ENCODE measurements at places on chromosomes 13 and 19.

DNA sequence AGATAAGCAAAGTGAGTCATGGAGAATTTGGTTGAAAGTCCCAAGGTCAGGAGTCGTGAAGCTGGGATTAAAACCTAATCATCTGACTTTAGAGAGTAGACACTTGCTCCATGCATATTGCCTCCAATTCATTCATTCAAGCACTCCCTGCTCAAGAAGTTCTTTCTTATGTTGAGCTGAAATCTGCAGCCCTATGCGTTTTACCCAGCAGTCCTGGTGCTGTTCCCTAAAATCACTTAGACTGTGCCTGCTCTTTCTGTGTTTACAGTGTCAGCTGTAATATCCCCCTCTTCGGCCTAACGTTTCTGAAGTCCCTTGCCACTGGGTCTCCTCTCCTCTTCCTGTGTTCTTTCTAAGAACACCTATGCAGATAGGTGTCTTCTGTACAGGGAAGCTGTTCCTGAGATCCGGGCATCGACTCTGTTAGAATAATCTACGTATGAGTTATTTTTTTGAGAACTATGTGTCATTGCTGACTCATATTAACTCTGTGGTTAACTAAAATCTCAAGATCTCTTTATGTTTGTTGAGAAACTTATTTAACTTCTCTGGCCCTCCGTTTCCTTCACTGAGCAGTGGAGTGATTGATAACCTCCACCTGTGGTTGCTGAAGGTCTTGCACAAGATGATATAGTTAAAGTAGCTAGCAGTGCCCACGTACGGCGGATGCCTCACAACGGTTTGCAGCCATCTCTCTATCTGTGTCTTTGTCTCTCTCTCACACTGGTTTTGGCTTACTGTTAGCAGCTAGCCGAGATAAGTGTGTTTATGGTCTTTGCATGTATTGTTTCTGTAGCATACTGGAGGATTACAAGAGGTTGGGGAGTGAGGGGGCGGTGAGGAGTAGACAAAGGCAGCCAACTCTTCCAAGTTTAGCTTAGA, 4.7 kb downstream of the ALOX5AP start:
- no peak for DNase-seq

- no peak for DNase-seq
Observed at GRCh38 chr13:63299866-63300394, 1884.3 kb upstream of the PCDH20 start.

DNA sequence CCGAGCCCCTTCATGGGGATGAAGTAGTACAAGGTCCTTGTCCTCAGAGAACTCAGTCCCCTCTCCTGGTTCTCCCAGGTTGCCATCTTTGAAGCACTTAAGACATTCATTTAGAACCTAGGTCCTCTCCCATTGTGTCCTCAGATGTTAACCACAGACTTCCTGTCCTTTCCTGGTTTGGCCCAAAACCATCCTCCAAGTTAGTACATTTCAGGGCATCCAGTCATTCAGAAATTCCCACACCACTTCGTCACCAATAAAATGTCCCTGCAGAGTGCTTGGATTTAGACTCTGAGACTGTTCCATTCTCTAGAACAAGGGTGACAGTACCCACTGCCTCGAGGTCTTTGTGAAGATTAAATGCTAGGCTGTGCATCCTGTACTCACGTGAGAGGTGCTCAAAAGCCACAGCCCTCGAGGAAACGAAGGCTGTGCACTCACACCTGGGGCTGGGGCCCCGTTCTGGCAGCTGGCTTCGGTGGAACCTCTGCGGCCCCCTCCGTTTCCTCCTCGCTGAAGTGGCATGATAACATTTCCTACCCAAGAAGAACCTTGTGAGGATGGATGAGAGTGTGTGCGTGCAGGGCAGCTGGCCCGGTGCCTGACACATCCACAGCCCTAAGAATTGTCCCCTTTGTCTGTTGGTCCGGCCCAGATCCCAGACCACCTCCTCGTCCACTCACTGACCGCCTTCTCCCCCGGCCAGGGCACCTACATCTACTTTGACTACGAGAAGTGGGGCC, 4.7 kb downstream of the LENG1 start:
- no peak for DNase-seq

DNA sequence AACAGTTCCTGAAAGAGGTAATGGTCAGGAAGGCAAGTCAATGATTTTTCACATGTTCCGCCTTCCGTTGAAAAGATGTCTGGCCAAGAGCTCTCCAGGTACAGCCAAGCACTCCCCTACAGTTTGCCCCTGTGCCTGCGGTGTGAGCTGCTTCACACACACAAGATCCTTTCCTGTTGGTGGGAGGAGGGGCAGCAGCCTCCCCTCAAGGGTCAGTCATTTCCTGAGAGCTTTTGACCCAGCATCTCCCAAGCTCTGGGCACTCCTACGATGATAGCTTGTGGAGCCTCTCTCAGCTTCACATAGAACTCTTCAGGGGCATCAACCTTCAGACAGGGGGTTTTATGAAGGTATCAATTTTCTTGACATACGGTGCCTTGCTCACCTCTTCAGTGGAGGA, 86.9 kb downstream of the DOCK9 start:
- no peak for DNase-seq

GRCh38 chr19:6273701-6274601, 5.8 kb downstream of the MLLT1 start:
- DNase-seq = peak; percentile 30

DNA sequence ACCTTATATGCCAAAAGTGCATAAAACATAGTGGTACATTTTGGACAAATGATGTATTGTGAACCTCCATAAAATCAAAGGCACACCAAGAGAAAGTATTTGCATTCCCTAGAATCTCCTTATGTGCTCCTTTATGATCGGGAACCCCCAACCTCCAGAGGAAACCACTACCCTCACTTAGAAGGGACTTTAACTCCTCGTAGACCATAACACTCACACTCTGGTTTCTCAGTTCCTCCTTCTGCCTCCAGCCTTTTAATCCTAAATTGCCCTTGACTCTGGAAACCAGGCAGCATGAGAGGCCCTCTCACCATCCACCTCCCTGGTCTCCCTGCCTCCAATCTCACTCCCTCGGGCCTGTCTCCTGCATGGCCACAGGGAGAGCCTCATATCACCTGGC, 9.8 kb upstream of the KCNN4 start:
- no peak for DNase-seq

DNA sequence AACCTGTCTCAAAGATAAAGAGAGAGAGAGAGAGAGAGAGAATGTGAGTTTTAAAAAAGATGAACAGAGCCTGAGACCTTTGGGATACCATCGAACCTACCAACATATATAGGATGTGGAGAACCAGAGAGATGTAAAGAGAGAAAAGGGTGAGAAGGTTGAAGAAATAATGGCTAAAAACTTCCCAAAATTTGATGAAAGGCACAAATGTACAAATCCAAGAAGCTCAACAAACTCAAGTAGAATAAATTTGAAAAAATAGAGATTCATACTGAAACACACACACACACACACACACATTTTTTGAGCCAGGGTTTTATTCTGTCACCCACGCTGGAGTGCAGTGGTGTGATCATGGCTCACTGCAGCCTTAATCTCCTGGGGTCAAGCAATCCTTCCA, 16.3 kb downstream of the ZNF558 start:
- no peak for DNase-seq

GRCh38 chr13:20192836-20193161, at the start of gene GJB2:
Gene GJB2 (minus strand): TSS chr13:20192938. CDS start chr13:20189581, 3,357 bp downstream.
- DNase-seq = no peak

DNA sequence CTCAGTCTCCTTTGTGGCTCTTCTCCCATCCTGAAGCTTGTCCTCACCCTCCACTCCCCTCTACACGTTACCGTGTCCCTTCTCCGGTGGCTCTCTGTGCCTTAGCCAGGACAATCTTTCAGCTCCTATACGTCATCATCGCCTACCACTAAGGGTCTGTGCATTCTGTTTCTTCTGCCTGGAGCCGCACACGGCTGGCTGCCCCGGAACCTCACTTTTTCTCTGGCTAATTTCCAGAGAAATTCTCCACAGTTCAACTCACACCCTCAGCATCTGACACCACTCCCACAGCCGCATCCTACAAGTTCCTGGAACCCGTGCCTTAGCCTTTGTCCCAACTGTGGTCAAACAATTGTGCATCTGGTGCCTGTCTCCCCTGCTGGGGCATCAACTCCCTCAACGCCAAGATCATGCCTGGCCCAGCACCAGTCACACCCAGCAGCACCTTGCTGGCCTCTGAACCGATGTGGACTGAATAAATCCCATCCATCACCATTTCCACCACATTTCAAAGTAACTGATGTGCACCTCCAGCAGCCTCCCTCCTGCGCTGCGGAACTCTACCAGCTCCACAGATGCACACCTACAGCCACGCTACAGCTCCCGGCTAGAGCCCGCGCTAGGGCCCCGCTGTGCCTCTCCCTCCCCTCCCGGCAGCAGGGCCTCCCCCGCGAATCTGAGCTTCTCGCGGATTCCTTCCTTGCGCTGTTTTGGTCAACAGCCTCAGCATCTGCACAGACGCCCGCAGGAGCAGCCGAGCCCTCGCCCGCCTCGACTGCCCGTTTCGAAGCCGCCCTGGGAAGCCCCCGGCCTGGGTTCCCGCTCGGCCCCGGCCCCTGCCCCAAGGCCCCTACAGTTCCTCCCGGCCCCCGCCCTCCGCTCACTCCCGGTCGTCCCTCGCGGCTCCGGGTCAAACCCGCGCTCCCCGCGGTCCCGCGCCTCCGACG, 689 bp downstream of the DCUN1D2 start:
- no peak for DNase-seq

DNA sequence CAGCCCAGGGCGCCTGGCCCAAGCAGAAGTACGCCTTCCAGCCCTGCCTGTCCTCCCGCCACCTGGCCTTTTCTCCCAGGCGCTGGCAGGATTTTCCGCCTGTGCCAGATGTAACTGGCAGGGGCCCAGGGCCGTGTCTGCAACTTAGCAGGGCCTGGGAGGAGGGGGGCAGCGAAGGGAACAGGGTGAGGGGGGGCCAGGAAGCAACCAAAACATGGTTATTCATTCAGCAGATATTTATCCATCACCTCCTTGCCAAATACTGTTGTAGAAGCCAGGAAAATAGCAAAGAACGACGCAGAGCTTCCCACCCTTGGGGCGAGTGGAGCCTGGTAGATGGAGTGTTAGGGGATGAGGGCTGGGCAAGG, 5.6 kb downstream of the TLE6 start:
- DNase-seq = peak; percentile 44

DNA sequence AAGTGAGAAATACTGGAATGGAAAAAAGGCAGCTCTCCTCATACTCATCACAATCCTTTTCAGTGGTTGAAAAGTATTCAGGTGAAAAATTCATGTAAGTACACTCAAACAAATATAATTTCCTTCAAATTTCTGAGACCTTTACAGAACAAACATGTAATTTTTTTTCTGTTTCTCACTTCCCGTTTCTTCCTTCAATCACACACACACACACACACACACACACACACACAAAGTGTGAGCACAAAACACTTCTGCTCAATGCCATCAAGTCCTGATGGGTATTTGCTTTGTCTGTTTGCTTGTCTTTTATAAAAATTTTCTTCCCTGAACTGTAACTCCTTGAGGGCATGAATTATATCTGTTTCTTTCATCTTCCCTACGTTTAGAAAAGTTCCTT, 110.6 kb downstream of the LIG4 start:
- DNase-seq = no peak

DNA sequence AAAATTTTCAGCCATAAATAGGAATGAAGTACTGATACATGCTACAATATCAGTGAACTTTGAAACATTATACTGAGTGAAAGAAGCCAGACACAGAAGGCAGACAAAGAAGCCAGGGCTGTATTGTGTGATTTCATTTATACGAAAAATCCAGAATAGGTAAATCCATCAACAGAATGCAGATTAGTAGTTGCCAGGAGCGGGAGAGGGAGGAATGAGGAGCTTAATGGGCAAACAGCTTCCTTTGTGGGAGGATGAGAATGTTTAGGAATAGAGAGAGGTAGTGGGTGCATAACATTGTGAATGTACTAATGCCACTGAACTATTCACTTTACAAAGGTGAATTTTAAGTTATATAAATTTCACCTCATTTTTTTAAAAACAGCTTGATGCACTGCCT, 103.3 kb upstream of the SERTM1 start:
- no peak for DNase-seq

DNA sequence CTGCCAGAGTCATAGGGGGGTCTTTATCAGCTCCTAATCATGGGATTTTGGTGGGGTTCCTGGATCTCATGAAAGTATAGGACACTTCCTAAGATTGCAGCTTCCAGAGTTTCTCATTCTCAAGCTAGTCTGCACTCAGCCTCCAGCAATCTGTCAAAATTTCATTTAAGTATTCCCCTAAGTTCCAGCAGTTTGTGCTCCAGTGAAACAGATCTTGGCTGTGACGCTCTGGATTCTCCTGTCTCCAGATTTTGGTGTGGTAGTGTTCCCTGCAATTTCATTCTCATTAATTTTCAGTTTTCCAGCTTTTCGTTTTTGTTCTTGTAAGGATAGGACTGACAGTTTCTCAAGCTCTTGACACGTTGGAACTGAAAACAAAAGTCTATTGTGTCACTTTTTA, 908.9 kb upstream of the MIR17HG start:
- no peak for DNase-seq

DNA sequence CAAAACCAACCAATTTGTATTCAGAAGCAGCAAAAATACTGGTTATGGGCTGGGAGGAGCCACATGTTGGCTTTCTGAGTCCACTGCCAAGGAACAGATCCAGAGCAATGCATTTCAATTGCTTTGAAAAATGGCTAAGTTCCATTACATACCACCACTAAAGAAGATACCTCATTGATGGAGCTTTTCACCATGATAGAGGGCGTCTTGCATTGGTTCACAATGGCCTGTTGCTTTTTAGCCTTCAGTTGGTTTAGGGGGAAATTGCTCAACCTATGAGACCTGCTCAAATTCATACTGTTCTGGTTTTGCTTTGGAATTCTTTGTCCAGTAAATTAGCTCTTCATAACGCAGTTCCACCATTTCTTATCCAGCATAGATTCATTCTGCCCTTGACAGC, 21.2 kb upstream of the CPB2 start:
- DNase-seq = no peak

GRCh38 chr19:35353635-35354034, 4.6 kb upstream of the FFAR3 start:
- DNase-seq = no peak

- no peak for DNase-seq
Observed at GRCh38 chr19:48633148-48634035, 3.8 kb downstream of the DBP start.

- no peak for DNase-seq
Observed at GRCh38 chr19:28990522-28990921, 222.4 kb downstream of the UQCRFS1 start.

GRCh38 chr13:20136781-20137703, 23.8 kb downstream of the GJA3 start:
- no peak for DNase-seq
